ENCODE measurements at places on chromosomes 1 and 21.

- DNase-seq = peak; percentile 34
These were observed 2.5 kb downstream of the BACE2 start for GRCh38 chr21:41170442-41170841.

GRCh38 chr1:200353232-200353631 is 56.6 kb downstream of the ZNF281 start:
- no peak for DNase-seq

DNA sequence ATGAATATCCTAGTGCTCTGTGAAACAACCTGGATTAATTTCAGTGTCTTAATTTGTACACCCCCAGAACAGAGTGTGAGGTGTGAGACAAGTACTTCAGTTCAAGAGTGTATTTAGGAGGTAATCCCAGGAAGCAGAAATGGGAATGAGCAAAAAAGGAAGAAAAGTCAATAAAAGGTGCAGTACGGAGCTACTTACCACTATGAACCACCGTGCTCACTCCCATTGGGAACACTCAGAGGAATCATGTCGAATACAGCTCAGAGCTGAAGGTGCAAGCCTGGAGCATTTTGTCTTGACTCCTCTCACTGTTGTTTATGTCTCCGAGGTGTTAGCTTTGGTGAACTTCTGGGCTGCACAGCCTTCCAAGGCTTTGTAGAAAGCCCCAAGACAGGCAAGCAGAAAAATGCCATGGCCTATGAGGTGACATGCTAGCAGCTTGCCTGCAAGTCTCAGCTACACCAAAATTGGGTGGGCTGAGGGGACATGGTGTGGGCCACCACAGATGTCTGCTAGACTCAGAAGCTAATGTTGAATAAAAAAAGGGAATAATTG is 7.4 kb upstream of the SVBP start:
- DNase-seq = peak; percentile 49

DNA sequence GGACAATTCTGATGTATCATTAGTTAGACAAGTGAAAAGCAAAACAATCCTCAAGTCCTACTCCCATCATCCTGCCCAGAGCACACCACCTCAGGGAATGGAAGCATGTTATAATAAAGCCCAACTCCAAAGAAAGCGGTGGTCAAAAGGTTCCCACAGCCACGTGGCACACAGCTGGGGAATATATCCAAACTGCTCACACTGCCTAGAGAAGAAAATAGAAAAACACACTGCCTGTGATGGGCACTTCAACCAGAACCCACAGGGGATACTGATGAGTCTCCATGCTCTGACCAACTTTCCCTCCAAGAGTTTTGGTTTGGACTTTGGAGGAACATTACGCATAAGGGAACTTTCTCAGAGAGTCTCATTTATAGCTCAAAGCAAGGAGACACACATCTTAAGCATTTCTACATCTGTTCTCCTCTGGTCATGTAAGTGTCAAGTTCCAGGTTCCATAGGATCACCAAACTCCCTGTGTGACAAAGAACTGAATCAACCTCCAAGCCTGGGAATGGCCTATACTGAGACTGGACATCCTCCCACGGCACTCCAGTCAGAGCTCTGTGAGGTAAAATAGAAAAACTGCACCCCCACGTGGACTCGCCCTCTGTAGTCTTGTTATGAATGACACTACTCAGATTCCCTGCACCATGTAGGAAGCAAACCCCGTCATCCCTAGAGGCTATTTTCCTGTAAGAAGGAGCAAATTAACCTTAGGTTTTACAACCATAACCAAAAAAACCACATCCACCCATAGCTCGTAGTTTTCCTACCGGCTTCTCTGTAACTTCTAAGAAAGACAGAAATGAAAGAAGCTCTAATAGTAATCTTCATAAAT is 12.2 kb downstream of the DSTYK start:
- DNase-seq = no peak

DNA sequence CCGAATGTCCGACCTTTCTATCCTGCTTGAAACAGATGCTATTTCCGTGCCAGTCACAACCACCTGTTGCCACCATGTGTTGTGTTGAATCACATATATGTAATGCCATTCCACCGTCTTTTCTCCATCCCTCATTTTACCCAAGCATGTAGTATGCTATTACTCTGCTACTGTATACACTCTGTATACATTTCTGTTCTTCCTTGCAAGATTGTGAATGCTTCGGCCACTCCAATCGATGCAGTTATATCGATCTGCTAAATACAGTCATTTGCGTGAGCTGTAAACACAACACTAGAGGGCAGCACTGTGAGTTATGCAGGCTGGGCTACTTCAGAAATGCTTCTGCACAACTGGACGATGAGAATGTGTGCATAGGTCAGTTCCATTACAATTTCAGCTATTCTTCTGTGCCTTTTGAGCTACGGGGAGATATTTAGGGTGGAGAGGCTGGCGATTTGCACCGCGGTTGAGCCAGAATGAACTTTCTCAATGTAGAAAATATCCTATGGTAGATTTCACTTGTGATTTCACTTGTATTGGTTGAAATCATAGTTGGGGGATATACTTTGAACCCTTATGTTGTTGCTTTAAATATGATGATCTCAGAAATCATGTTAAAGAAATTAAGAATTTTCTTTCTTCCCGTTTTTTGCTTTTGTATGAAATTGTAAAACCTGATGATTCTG is 289.8 kb downstream of the NTNG1 start:
- DNase-seq = no peak

DNA sequence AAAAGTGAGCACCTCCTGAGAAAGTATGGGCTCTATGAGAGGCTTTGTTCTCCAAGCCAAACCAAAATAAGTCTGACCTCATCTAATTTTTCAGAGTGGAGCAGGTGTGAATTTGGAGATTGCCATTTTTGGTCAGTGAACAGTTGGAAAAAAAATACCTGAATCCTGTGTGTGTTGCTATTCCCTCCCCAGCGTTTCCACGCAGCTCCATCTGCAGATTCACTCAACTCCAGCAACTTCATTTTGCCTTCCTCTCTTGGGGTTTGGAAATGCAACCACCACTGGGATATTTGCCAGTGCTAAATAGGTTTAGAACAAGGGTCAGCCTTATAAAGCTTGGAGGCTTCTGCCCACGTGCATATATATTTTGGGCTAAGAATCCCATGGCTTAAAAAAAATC is 11.2 kb downstream of the CASQ2 start:
- no peak for DNase-seq

DNA sequence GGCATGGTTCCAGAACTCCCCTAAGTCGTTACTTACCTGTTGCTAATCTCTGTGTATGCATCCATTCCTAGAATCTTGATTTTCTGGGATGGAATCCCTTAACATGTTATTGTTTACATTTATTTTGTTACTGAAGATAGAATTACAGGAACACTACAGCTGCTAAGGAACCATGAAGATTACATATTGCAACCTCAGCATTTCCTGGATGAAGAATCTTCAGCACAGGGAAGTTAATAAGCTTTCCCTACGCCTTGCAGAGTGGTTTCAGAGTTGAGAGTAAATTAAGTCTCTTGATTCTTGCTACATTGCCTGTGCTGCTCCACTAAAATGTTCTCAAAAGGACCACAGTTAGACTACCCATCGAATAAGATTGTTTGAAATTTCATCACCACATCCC is 31.4 kb upstream of the GBP6 start:
- no peak for DNase-seq

DNA sequence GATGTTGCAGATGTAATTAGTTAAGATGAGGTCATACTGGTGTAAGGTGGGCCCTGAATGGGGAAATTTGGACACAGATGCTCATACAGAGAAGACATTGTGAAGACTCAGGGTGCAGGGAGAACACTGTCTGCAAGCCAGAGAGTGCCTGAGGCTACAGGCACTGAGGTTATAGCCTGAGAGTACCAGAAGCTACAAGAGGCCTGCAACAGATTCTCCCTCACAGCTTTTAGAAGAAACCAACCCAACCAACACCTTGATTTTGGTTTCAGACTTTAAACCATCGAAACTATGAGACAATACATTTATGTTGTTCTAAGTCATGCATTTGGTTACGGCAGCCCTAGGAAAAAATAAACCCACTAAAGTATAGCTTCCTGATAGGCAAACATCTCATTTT is 321.7 kb upstream of the USP25 start:
- DNase-seq = no peak

DNA sequence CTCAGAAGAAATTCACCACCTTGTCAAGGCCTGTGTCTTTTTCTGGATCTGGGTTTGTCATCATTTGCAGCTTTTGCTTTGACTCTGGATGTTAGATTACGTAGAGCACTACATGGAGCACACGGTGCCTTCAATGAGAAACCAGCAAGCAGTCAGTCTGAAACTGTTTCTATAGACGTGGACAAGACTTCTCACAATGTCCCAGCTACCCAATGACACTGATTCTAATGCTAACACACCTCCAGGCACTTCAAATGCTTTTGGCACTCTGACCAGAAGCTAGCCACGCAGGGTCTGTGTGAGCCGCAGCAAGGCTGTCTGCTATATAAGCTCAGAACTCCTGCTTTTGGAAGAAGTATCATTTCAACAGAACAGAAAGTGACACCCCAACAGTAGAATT is 38.2 kb downstream of the ITPKB start:
- no peak for DNase-seq

DNA sequence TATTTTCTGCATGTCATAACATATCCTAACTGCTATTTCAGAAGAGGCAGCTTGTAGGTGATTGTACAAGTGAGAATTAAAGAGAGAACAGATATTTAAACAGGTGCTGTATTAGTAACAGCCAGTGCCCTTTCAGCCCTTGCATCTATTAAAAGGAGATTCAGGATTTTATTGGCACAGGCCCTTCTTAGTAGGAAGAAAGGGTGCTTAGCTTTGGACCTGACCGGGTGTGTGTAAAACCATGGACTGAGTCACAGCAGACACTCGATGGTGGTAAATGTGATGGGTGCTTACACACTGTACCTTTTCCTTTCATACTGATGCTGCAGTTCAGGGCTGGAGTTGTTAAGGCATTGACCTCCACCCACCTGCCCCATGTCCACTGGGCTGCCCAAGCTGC is 12.7 kb upstream of the CD101 start:
- peak; percentile 94 for DNase-seq

DNA sequence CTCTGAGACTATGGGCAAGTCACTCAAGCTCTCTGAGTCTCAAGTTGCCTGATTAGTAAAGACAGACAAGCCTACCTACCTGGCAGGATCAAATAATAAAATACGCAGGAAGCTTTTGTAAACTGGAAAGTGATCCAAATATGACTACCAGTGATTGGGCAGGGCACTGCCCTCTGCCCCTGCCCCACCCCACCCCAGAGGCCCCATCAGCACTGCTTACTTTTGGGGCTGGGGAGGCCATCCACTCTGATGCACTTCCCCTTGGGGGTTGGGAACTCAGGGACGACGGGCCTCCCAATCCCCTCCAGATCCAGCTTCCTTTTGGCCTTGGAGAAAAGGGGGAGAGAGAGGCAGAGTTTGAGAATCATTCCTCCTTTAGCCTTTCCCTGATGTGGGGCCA is 6.9 kb downstream of the E2F2 start:
- DNase-seq = no peak

All from NCI-H2029 treated with DMSO at 0.1 percent for 48 hours (cell line).